ENCODE measurements at places on chromosomes 6 and 20.

- no peak overlapping the region for H3K27ac ChIP-seq
- H3K36me3 ChIP-seq, result no peaks in the 10 kb centered on the region
- no peaks in the 10 kb centered on the region for H3K4me1 ChIP-seq
- no peak for DNase-seq
- H3K27me3 ChIP-seq, result no peaks in the 10 kb centered on the region
These were observed 107.4 kb upstream of the ASCC3 start for GRCh38 chr6:100988391-100988984.

DNA sequence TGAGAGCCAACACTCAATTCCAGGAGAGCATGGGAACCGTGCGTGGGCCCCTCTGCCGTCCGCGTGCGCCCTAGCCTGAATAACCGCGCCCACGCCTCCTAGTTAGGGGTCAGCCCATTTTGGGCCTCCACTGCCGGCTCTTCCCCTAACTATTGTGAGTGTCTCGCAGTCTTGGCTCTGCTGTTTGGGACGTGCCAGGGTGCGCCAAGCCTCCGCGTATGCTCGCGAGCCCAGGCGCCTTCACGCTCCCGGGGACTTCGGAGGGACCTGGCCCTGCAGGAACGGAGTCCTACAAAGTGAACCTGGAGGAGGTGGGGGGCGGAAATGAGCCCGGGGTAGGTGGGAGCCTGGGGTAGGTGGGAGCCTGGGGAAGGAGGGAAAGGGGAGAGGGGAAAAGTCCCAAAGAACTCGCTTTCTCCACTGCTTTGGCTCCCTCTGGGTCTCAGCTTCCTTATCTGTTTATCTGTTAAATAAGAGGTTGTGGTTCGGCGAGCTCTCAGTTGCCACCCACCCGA, 873 bp upstream of the GCM2 start:
- H3K27me3 ChIP-seq, result peaks cover 51% of the 10 kb centered on the region
- DNase-seq, result no peak
- H3K36me3 ChIP-seq, result no peaks in the 10 kb centered on the region
- peaks cover 8% of the 10 kb centered on the region for H3K4me1 ChIP-seq
- no peak overlapping the region for H3K27ac ChIP-seq

- DNase-seq, result no peak
- no peaks in the 10 kb centered on the region for H3K4me1 ChIP-seq
- H3K27me3 ChIP-seq, result peaks cover 19% of the 10 kb centered on the region
- no peak overlapping the region for H3K27ac ChIP-seq
- H3K4me3 ChIP-seq, result no peak overlapping the region
These were observed 190.7 kb upstream of the FBXL4 start for GRCh38 chr6:99138445-99138844.

DNA sequence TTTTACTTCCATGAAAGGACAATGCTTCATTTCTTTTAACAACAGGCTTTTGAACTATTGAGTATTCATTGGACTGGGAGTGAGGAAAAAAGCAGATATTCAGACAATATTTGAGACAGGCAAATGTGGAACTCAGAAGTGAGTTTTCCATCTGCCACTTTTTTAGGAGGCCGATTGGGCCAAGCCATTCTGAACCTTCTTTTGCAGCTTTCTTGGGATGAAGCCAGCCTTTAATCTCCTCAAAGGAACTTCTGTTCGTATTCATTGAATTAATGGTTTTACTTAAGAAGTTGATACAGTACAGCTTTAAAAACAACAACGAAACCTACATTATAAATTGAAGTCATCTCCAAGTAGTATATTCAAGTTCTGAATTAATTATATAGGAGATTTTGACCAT, 187.1 kb upstream of the RNF217 start:
- DNase-seq, result no peak
- no peaks in the 10 kb centered on the region for H3K27me3 ChIP-seq
- no peak overlapping the region for H3K4me3 ChIP-seq
- H3K36me3 ChIP-seq, result no peaks in the 10 kb centered on the region
- H3K27ac ChIP-seq, result no peak overlapping the region
- H3K4me1 ChIP-seq, result no peaks in the 10 kb centered on the region

DNA sequence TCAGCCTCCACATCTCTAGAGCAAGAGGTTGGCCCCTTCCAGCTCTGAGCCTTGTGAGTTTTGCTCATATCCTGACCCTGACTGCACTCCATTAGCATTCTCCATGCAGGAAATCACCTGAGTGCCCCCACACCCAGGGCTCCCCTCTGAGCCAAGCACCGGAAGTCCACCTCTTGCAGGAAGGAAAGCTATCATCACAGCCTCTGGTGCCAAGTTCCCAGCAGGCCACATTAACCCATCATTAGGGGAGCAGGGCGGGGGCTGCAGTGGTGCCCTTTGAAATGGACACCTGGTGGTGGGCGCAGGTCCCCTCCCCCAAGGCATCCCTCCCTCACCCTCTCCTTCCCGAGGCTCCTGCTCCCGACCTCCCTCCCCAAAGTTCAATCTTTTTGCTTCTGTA, 16.1 kb downstream of the GRM4 start:
- H3K27ac ChIP-seq, result no peak overlapping the region
- H3K27me3 ChIP-seq, result peaks cover 75% of the 10 kb centered on the region
- H3K36me3 ChIP-seq, result no peaks in the 10 kb centered on the region
- peaks cover 3% of the 10 kb centered on the region for H3K4me1 ChIP-seq
- no peak for DNase-seq

DNA sequence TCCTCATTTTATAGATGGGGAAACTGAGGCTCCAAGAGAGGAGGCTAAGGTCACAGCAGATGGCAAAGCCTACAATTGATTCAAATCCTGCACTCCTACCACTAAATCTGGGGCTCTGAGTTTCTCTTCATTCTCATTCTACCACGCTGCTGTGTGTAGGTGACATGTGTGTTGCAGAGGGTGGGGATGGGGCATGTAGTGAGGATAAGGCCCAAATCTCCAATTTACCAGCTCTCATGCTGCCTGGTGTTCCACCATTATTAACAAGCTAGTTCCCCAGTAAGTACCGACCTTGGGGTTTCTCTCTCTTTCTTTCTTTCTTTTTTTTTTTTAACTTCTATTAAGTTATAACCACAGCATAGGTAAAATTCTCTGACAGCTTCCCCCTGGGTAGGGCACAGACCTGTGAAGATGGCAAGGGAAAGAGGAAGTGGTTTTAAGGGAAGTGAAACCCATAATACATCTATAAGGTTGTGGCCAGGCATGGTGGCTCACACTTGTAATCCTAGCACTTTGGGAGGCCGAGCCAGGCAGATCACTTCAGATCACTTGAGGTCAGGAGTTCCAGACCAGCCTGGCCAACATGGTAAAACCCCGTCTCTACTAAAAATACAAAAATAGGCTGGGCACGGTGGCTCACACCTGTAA, 13.0 kb upstream of the MATN4 start:
- DNase-seq, result no peak
- H3K36me3 ChIP-seq, result peaks cover 9% of the 10 kb centered on the region
- H3K27me3 ChIP-seq, result no peaks in the 10 kb centered on the region

DNA sequence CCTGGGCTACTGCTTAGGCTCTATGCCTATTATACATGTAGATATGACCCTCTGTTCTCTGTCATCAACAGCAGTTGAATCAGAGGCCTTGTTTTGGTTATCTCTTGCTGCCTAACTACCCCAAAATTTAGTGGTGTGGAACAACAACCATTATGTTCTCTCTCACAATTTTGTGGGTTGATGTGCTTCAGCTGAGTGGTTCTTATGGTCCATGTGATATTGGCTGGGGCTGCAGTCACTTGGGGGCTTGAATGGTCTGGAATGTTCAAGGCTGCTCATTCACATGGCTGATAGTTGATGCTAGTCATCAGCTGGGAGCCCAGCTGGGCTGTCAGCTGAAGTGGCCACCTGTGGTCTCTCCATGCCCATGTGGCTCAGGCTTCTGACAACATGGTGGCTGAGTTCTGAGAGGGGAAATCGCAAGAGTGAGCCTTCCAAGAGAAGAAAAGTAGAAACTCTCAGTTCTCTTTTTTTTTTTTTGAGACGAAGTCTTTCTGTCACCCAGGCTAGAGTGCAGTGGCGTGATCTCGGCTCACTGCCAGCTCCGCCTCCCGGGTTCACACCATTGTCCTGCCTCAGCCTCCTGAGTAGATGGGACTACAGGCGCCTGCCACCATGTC, 47.8 kb downstream of the SHLD1 start:
- DNase-seq, result no peak
- H3K27me3 ChIP-seq, result no peaks in the 10 kb centered on the region
- peak overlapping the region; percentile 56 for H3K27ac ChIP-seq
- H3K36me3 ChIP-seq, result peaks cover 2% of the 10 kb centered on the region

DNA sequence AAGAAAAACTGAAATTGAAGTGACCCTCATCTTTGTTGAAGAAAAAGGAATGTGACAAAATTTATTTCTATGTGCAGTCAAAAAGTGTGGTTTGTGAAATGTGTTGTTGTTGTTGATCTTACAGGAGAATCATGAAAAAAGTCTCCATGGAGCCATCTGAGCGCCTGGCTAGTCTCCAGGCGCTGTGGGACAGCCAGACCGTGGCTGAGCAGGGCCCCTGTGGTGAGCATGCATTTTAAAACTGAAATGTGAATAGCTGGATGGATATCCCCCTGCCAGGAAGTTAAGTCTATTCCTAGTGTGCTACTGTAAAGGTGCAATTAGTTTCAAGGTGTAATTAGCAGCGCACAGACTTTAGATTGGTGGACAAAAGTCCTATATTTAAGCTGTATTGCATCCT, 170.6 kb downstream of the CARMIL1 start:
- H3K4me1 ChIP-seq, result peaks cover 2% of the 10 kb centered on the region
- no peak for DNase-seq
- no peaks in the 10 kb centered on the region for H3K27me3 ChIP-seq
- no peak overlapping the region for H3K27ac ChIP-seq

DNA sequence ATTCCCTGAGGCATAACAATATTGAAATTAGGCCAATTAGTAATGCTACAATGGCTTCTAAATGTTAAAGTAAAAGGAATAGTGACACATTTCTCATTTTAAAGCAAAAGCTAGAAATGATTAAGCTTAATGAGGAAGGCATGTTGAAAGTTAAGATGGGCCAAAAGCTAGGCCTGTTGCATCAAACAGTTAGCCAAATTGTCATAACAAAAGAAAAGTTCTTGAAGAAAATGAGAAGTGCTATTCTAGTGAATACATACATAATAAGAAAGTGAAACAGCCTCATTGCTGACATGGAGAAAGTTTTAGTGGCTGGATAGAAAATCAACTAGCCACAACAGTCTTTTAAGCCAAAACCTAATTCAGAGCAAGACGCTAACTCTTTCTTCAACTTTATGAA, 12.9 kb downstream of the OR2A4 start:
- no peaks in the 10 kb centered on the region for H3K4me1 ChIP-seq
- no peaks in the 10 kb centered on the region for H3K27me3 ChIP-seq

DNA sequence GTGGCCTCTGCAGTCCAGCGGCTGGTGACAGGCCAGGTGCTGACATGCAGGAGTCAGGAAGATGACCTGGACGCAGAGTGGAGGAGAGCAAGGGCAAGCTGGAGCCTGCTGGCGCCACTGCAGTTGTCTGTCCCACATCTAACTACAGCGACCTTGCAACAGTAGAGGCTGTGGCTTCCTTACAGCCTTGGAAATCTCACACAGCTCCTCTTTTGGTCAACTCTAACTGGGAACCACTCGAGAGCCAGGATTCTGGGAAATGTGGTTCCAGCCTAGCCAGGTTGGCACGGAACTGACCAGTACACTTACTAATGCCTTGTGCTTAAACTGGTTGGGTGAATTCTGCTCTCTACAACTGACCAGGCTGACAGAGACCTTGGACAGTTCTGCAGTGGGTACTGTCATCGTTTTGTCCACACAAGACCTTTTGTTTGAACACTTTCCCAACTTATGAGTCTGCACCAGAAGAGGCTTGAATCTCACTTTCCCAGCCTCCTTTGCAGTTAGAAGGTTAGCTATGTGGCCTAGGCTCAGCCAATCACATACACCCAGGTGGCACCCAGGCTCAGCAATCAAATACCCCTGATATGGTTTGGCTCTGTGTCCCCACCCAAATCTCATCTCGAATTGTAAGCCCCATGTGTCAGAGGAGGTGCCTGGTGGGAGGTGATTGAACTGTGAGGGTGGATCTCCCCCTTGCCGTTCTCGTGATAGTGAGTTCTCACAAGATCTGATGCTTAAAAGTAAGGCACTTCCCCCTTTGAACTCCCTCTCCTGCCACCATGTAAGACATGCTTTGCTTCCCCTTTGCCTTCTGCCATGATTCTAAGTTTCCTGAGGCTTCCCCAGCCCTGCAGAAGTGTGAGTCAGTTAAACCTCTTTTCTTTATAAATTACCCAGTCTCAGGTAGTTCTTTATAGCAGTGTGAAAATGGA, 153.5 kb downstream of the ZMYND8 start:
- H3K27ac ChIP-seq, result peak overlapping the region; percentile 44
- H3K36me3 ChIP-seq, result peaks cover 7% of the 10 kb centered on the region
- H3K27me3 ChIP-seq, result no peaks in the 10 kb centered on the region
- no peaks in the 10 kb centered on the region for H3K4me1 ChIP-seq

- no peaks in the 10 kb centered on the region for H3K36me3 ChIP-seq
- DNase-seq, result no peak
- H3K4me3 ChIP-seq, result no peak overlapping the region
These were observed 51.7 kb upstream of the SMLR1 start for GRCh38 chr6:130775411-130776012.

- H3K4me1 ChIP-seq, result peaks cover 13% of the 10 kb centered on the region
- DNase-seq, result no peak
These were observed 2.3 kb upstream of the TFEB start for GRCh38 chr6:41737591-41738130.

All from effector memory CD8-positive, alpha-beta T cell (primary cell).